ENCODE measurements at places on chromosomes 7 and 10. TPM values are rescaled to one million over a fixed set of nuclear protein-coding genes. Genes with fewer than 3 reads are reported as not detected.

Gene ASIC3
- 0.82 TPM for total RNA-seq

Gene H2BK1
- total RNA-seq, result not detected

Gene SFRP5
- 1.6 TPM for total RNA-seq

Gene AQP1
- 0.82 TPM for total RNA-seq

Gene AGAP3
- 92.9 TPM for total RNA-seq

Gene NPC1L1
- not detected for total RNA-seq

Gene TAS2R3
- 1.2 TPM for total RNA-seq

Gene GPRIN2
- total RNA-seq, result 18.8 TPM

Gene PMPCB
- 65.2 TPM for total RNA-seq

Gene PSD
- total RNA-seq, result 98.2 TPM

Gene NAT16
- 0.82 TPM for total RNA-seq

Gene HTR7
- total RNA-seq, result 14.3 TPM

Gene PRPS1L1
- not detected for total RNA-seq

Gene TMEM225B
- total RNA-seq, result not detected

Gene TYSND1
- total RNA-seq, result 5.3 TPM
